Effector memory CD8-positive, alpha-beta T cell (primary cell): ENCODE measurements at places on chromosomes 1 and 21.
A peak's percentile ranks its signal among the peaks of the same experiment; 100 is the strongest.

DNA sequence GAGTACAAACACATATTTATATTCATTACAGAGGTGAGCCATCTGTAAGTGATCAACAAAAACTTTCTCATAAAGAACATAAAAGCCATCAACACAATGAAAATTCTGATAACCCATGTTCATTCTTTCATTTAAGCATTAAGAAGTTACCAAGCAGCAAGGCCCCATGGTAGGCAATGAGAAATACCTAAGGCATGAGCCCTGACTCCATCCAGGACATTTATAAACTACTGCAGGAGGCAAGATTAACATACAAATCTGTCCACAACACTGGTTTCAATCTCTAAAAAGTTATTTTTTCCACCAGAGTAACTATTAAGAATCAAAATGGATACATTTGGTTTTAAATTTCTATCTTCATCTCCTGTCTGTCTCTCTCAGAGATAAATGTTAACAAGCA, 76.1 kb downstream of the SIPA1L2 start:
- DNase-seq: no peak

- no peak for DNase-seq
Measured at GRCh38 chr1:48947761-48948537, 171.3 kb upstream of the BEND5 start.

- DNase-seq: peak; percentile 8
Measured at GRCh38 chr1:151984313-151984956, 9.2 kb downstream of the S100A10 start.

- no peak for DNase-seq
Measured at GRCh38 chr1:36160388-36160948, 4.5 kb downstream of the MAP7D1 start.

DNA sequence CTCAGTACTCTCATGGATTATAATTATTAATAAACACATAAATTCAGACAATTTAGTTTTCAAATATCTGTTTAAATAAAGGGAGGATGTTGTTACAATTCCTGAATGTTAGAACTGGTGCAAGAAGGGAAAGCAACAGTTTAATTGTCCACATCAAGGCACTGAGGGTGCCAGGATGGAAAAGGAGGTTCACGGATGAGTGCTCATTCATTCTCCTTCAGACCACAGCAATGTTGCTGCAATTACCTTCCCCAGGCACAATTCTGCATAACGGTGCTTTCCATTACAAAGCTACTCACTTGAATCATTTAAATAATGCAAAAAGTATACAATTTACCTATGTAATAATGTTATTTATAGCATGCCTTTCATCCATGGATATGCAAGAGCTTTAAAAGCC, 52.3 kb upstream of the COG2 start:
- DNase-seq: no peak

DNA sequence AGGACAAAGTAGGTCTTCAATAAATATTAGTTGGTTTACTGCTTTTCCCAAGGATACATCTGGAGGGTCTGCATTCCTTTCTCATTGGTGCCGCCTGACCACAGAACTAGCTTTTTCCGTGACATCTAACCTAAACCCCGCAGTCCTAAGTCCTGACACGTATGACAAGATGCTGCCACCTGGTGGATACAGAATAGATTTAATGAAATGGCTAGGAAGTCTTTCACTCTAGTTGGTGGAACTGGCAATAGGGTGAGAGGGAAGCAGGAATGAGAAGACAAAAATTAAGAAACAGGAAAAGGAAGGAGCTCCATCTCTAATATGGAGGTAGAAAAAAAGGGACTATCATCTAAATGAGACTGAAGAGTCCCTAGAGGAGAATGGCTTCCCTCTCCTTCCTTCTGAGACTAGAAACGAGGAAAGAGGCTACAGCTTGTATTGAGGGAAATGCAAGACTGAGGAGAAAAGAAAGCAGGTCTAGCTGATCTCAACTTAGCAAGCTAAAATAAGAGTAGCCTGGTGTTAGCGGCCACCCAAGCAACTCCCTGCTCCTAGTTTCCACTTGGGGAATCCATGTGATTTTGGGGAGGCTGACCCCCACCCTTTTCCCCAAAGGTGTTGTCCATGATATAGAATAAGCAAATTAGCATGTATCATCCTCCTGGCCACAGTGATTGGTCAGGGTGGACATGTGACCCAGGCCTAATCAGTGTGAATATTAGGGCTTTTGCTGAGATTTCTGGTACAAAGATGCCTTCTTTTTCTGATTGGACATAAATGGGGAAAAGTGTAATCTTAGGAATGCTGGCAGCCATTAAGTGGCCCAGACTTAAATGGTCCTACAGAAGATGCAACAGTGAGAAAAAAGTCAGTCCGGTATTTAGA, 5.9 kb downstream of the RFX5 start:
- peak; percentile 51 for DNase-seq

GRCh38 chr1:29949676-29950075, 713.4 kb downstream of the PTPRU start:
- no peak for DNase-seq

DNA sequence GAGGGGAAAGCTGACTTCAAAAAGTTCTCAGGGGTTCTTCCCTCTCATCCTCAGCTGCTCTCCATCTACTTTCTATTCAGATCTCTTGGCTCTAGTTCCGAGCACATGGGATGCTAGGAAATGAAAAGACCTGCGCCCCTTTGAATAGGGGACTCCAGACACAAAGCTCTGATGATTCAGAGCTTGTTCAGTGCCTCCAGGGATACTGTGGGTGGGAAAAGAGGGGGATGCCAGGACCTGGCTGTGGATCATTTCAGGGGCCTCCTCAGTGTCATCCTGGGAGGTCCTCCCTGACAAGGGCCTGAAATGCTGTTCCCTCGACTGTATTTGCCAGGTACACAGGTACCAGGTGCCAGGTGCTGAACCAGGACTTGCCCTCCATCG, 943 bp upstream of the KIAA0040 start:
- no peak for DNase-seq

DNA sequence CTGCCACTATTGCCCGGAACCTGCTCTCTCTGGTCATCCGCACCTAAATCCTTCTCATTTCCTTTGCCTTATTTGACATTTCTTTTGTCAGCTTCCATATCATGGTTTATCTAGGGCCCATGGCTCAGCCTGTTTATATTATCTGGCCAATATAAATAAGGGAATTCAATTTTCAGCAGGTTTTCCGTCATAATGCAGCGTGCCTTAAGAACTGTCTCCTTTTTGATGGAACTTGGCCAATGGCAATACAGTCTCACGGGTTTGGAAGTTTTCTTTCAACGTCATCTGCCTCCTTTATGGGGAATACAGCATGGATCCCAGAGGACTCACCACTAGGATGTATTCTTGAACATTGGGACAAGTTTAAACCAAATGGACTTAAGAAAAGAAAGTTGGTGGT, 77.8 kb upstream of the KIAA0040 start:
- DNase-seq: no peak

DNA sequence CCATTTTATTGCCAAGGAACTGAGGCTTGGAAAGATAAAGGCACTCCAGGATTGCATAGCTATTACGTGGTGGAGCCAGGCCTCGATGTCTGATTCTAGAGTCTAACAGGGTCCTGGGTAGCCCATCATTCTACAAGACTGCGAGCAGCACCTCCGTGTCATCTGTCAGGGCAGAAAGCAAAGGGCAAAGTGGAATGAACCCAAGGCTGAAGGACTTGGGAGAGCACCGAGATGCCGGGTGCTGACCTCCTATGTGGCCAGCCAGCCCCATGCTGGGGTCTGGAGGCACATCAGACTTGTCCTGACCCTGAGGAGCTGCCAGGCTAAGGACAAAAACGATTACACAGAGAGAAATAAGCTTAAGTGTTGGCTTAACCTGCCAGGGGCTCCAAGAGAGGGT, 62.3 kb downstream of the MRPL37 start:
- no peak for DNase-seq

GRCh38 chr1:76352741-76353435, 278.3 kb downstream of the ST6GALNAC3 start:
- DNase-seq: no peak

GRCh38 chr1:223756806-223757700, 44.7 kb downstream of the CAPN2 start:
- DNase-seq: no peak

DNA sequence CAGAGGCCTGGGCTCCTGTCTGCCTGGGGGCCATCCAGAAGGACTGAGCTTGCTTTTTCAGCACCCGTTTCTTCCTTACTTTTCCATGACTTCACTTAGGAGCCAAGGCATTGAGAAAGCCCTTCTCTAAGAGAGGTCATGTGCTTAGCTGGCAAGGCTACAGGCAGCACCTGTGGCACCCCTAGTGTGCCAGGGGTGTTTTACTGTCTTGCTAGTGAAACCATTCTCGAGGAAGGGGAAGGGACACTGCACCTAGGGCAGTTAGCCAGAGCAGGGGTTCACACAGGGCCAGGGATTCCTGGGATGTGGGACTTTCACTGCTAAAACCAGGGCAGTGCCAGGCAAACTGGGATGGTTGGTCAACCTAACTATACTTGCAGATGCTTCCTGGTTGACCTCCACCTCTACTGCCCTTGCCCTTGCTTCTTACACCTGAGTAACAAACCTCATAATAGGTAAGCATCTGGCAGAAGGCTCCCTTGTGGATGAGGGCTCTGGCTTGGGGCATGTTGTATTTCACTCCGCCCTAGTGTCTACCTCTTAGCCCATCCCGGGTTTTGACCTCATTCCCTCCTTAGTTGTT, 69.2 kb downstream of the NOS1AP start:
- DNase-seq: no peak

GRCh38 chr21:42682661-42683210, 29.3 kb downstream of the PDE9A start:
- DNase-seq: no peak

GRCh38 chr1:112761714-112762480, 46.8 kb upstream of the PPM1J start:
- no peak for DNase-seq

GRCh38 chr1:73104749-73105148, 822.4 kb upstream of the NEGR1 start:
- DNase-seq: no peak

DNA sequence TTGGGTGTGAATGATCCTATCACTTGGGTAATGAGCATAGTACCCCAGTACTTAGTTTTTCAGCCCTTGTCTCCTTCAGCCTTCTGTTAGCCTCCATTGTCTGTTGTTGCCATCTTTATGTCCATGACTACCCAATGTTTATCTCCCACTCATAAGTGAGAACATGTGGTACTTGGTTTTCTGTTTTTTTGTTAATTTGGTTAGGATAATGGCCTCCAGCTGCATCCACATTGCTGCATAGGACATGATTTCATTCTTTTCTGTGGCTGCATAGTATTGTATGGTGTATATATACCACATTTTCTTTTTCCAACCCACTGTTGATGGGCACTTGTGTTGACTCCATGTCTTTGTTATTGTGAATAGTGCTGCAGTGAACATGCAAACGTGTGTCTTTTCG, 39.6 kb upstream of the GPR52 start:
- DNase-seq: no peak

DNA sequence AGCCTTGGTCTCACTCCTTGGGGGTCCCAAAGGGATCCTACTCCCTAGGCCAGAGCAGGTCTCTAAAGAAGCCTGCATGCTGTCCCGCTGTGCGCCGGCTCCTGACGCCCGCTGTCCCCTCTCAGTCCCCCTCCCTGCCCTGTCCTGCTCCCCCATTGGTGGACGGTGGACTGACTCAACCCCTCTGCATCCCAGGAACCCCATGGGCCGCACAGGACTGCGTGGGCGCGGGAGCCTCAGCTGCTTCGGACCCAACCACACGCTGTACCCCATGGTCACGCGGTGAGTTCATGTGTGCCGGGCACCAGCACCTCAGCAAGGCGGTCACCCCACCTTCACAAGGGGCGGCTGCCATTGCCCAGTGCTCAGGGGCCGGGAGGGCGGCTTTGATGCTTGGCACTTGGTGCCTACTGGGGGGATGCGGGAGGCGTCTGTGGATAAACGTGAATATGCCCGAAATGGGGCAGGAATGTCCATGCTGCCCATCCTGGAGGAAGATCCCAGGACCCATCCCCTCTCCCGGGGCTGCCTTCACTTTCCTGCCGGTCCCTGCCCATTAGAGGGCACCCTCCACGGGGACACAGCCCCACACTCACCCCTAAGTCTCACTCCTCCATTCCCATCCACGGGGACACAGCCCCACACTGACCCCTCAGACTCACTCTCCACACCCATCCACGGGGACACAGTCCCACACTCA, 20.2 kb upstream of the LRRC3 start:
- no peak for DNase-seq

GRCh38 chr1:204456826-204457442, 37.7 kb downstream of the PIK3C2B start:
- DNase-seq: no peak

- DNase-seq: no peak
Measured at GRCh38 chr1:88029142-88029541, 654.9 kb upstream of the PKN2 start.

GRCh38 chr1:212477680-212478466, 45.2 kb downstream of the NENF start:
- no peak for DNase-seq

DNA sequence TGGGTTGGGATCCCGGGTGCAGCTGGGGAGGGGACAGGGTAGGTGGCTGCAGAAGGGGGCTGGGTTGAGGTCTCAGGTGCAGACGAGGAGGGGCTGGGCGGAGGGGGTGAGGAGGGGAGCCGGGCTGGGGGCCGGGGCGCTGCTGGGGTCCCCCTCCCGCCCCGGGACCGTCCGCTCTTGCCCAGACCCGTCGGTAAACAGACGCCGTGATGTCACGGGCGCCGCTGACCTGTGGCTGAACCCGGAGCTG, 22.3 kb downstream of the DHRS3 start:
- no peak for DNase-seq

DNA sequence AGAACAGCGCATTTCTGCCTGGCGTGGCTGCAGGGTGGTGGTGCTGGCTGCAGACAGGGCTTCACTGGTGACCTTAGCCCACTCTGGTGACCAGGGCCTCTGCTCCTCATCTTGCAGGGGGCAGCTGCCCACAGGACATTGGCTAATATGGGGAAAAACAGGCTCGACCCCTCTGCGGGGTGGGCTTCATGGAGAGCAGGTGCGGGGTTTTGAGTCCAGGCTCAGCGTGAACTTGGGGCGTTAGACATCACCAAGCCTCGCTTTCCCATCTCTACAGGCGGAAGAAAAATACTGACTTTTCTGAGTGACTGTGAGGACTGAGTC, 24.4 kb downstream of the LHX4 start:
- DNase-seq: no peak

- DNase-seq: no peak
Measured at GRCh38 chr1:174315239-174315638, 132.5 kb upstream of the GPR52 start.

DNA sequence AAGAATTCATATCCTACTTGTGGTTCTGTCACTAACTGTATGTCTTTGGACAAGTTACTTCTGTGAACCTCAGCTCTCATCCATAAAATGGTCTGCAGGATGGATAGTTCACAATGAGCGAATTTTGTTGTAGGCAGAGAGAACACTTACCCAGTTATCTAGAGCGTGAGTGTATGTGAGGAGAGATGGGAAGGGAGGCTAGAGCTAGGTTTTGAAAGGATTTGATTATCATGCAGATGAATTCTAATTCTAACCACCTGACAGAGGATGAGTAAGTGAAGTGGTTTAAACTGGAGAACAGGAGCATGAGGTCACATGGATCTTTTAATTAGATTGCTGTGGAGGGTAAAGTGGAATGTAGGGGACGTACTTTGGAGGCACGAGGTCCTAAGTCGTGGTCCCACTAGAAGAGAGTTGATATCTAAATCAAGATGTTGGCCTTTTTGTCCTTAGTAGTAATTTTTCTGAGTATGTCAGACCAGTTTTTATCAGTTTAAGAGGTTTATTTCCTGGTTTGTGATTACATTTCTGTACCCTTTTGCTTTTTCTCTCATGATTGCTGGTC, 5.0 kb downstream of the SUCO start:
- no peak for DNase-seq

GRCh38 chr1:230725256-230726012, 11.5 kb upstream of the AGT start:
- no peak for DNase-seq
